Uterus (tissue), 4 donors: ENCODE measurements at places on chromosomes 4 and X. TPM values are rescaled to one million over a fixed set of nuclear protein-coding genes. Genes with fewer than 3 reads are reported as not detected.

GRCh38 chrX:24424948-24425347, 40.1 kb upstream of the PDK3 start:
- peak; percentile 74 for DNase-seq

- no peak for DNase-seq
These were observed 138.9 kb downstream of the BCOR start for GRCh38 chrX:39958850-39959249.

DNA sequence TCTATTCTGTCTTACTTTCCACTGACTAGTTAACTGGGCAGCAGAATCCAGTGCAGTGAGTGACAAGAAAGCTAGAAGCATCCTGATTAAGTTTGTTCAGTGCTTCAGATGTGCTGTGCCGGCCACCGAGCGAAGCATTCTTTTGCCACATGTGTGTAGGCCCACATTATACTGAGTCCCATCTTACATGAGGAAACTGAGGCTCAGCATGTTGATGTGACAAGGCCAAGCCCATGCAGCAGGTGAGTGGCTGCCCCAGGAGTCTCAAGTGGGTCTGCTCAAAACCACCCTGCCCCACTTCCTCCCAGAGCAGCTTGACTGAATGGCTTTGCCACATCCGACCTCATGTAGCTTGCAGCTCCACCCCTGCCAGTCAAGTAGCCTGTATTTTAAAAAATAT, 50.5 kb downstream of the RHOH start:
- DNase-seq: no peak

GRCh38 chr4:183182873-183183725, 84.0 kb downstream of the WWC2 start:
- peak; percentile 22 for DNase-seq

CT47B1 gene
- total RNA-seq: not detected

DNA sequence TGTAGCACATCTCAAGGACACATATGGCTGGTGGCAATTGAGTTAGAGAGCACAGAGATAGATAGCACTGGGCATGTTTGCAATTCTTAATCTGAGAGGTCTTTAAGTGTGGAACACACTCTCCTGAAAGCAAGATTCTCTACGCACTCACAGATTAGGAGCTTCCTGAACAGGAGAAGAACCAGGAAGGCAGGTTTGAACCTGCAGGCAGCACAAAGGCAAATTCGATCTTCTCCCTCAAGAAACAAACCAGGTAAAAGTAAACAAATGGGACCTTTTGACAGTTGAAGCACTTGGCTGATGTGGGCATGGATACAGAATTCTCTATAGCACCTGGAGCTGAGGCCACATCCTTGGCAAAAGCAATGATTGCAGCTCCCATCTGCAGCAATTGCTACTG, 24.3 kb downstream of the HS3ST1 start:
- no peak for DNase-seq

- DNase-seq: no peak
These were observed 1318.5 kb downstream of the STIM2 start for GRCh38 chr4:28179126-28179525.

WDR17 gene
- 4.1 TPM for total RNA-seq

MGAT4D gene
- total RNA-seq: not detected

DNA sequence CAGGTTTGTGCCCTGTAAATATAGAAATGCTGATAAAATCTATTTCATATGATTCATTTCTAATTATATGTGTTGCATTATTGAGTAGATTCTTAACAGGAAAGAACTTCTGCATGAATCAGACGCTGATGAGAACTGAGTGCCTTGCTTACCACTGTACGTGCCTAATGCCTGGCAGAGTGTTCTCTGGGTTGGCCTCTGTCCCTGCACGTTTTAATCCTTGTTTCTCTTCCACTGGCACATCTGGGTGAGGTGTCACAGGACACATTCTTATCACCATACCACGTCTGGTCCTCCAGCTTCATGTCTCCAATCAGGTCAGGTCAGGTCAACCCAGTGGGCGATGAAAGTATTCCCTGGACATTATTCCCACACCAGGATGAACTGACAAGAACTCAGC, 53.6 kb downstream of the KLF3 start:
- no peak for DNase-seq

DNA sequence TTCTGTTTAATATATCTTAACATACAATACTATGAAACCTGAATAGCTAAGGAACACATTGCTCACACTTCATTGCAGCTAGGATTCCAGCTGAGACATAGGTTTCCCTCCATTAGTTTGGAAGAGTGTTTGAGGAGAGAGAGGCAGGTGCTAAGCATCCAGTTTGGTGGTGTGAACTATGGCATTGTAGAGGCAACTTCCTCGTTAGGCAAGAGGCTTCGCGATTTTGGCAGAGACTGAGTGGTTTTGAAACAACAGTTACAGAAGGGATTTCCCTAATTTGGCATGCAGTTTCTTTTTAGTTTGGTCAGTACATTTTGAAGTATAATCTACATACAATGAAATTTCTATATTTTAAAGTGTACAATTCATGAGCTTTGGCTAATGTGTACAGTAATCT, 117.1 kb upstream of the BMP3 start:
- DNase-seq: no peak

- DNase-seq: no peak
These were observed 81.2 kb downstream of the DCK start for GRCh38 chr4:71074452-71075299.

DNA sequence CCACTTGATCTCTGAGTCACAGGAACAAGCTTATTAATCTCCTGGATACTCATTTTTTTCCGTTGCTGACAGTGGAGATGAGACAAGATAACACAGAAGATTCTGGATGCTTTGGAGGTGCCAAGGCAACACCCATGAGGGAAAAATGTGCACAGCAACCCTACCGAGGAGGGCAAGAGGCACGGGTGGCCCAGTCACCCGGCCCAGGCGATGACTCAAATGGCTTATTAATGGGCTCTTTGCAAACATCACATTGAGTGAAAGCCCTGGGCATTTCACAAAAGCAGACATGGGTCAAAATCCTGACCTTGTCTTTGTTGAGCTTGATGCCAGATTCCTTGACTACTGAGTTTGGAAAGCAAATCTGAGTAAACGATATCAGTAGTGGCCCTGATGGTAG, 315.1 kb downstream of the STK32B start:
- DNase-seq: no peak

CISD2 gene
- total RNA-seq: 23.7 TPM

BEX1 gene
- 3.6 TPM for total RNA-seq

DNA sequence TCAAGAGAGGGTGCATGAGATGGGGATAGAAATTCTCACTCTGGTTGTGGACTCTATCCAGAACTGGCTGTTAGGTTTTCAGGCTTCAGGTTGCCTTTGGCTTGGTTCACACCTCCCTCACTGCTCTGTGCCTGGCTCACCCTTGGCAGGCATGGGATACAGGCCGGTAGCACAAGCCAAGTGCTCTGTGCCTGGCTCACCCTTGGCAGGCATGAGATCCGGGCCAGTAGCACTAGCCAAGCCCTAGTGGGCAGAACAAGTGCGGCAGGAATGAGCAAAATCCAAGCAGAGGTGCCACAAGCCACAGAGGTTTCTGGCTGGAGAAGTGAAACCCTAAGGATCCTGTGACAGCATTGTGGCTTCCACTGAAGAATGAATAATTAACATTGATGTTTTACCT, 1642.3 kb downstream of the C4orf33 start:
- no peak for DNase-seq

MAGEA2B gene
- not detected for total RNA-seq

PDCL2 gene
- not detected for total RNA-seq

- no peak for DNase-seq
These were observed 49.6 kb downstream of the TBC1D14 start for GRCh38 chr4:6959261-6959660.

RNF150 gene
- 9.7 TPM for total RNA-seq

DNA sequence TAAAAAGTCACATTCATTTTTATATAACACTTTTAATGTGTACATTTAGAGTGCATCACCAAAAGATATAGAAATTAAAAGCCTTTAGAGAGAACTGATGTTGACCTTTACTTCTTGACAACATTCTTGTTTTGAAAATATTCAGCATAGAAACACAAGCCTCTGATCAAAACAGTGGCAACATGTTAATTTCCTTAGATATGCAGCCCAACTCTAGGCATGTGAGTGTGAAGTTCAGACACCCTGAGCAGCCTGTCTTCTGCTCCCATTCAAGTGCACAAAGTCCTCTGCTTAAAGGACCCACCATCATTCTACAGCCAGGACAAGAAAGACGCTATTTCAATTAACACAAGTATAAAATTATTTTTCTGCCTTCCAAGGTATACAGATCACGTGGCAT, 60.0 kb downstream of the PPP3CA start:
- DNase-seq: no peak

- DNase-seq: no peak
These were observed 483.7 kb upstream of the FTHL17 start for GRCh38 chrX:31555506-31555905.

DNA sequence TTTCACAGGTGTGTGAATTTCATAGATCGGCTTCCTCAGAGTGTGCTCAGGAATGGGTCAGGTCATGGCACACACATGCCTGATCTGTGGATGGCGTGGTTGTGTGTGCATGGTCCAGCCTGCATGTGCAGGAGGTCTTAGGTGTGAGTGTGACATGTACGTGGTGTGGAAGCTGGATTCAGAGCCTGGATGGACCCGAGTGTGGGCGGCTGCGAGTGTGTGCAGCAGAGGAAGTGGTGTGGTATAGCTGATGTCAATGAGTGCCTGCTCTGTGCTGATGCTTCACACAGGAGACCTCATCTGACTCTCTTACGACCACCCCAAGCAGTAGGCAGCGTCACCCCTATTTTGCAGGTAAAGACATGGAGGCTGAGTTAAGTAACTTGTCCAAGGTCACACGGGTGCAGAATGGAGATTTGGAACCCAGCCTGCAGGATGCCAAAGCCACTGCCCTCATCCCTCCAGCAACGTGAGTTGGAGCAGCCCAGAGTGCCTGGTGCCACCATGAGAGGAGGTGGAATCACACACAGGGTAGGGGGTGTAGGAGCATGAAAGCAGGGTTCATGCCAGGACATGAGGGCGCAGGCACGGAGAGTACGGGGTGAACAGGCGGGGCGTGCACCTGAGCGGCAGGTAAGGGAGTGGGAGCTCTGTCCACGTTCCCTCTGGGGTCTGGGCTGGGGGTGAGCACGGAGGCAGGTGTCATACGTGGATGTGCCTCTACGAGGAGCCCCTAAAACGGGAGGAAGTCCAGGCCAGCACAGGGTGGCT, 24.2 kb upstream of the C4orf50 start:
- no peak for DNase-seq

DNA sequence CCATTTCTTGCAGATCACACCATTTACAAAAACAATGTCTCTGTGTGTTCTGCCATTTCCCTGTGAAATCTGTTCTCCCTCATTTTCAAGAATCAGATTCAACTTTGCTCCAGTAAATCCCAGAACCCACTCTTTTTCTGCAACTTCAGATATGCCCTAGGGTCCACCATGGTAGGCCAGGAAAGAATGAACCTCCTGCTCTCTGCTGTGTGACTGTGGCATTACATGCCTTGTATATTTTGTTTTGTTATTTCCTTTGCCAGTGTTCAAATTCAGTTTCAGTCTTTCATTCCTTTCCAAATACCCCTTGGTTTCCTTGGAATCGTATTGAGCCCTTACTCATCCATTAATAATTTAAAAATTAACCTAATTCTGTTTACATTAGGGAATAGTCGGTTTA, 290.2 kb upstream of the VCX start:
- no peak for DNase-seq

GRCh38 chr4:85829276-85830051, 354.5 kb downstream of the ARHGAP24 start:
- DNase-seq: no peak

DNA sequence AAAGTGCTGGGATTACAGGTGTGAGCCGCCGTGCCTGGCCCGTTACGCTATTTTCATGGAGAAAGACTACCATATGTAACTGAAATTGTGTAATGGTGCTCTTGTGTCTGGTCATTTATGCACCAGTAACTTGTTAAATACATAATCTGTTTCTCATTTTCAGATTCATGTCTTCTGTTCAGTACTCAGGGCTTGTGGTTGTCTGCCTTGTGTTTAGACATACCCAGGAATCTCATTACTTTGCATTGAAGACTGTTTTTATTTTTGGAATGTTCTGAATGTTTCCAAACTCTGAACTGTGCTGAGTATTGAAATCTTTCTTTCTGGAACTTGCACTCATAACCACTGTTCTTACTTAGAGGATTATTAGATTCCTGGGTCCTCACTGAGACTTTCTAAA, 52.8 kb downstream of the PDLIM5 start:
- no peak for DNase-seq

DNA sequence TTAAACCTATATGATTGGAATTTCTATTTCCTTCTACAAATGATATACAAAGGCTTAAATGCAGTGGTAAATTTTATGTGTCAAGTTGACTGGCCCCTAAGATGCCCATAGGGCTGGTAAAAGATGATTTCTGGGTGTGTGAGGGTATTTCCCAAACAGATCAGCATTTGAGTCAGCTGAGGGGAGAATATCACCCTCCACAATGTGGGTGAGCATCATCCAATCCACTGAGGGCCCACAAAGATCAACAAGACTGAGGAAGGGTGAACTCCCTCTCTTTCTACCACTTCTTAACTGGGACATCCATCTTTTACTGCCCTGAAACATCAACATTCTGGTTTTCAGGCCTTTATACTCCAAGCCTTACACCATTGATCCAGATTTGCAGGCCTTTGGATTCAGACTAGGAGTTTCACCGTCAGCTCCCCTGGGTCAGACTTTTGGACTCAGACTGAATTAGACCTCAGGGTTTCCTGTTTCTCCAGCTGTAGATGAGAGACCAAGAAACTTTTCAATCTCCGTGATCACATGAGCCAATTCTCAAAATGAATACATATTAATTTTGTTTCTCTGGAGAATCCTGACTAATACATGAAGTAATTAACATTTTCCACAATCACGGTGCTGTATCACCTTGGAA, 1020.7 kb upstream of the SLIT2 start:
- no peak for DNase-seq

- DNase-seq: no peak
These were observed 93.3 kb downstream of the NEUROG2 start for GRCh38 chr4:112422644-112423043.

DNA sequence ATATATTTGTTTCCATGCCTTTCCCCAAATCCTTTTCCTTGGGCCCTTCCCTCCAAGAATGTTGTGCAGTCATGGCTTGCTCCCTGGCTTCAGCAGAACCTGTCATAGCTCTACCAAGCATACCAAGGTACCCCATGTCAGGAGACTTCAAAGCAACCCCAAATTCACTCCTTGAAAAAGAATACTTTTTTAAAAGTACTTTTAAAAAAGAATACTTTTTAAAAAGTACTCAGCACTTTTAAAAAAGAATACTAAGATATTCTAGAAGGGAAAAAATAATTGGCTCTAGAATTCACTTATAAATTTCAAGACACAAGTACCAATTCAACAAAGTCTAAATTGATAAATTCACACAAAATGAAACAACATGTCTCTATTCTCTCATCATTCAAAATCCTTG, 76.0 kb downstream of the NR3C2 start:
- DNase-seq: no peak

CLCN4 gene
- 1.1 TPM for total RNA-seq

TBC1D8B gene
- 9.3 TPM for total RNA-seq
